CD4-positive, alpha-beta memory T cell (primary cell): ENCODE measurements at places on chromosomes 12 and 14. TPM values are rescaled to one million over a fixed set of nuclear protein-coding genes. Genes with fewer than 3 reads are reported as not detected.

The PARPBP gene
- 2.3 TPM for total RNA-seq

The CEBPE gene
- 0.69 TPM for total RNA-seq

The HHIPL1 gene
- total RNA-seq: 0.42 TPM

The TMED10 gene
- total RNA-seq: 217 TPM

The GALNT16 gene
- total RNA-seq: not detected

The DHRS4L2 gene
- 13.3 TPM for total RNA-seq

The CLSTN3 gene
- 58.5 TPM for total RNA-seq

The P2RX2 gene
- not detected for total RNA-seq

The FOXA1 gene
- total RNA-seq: not detected

The CCDC175 gene
- total RNA-seq: not detected

The PTPN11 gene
- total RNA-seq: 45.3 TPM

The SCN8A gene
- 0.25 TPM for total RNA-seq

The SERPINA1 gene
- total RNA-seq: 0.58 TPM

The C3AR1 gene
- total RNA-seq: 4.6 TPM

The TMEM132C gene
- total RNA-seq: not detected

The STAT6 gene
- total RNA-seq: 424 TPM

The TMTC1 gene
- total RNA-seq: not detected

The C12orf50 gene
- not detected for total RNA-seq

The CRACR2A gene
- total RNA-seq: 34.4 TPM

The NOVA1 gene
- total RNA-seq: not detected

The RNF212B gene
- not detected for total RNA-seq

The LARP4 gene
- 40.7 TPM for total RNA-seq

The SMIM41 gene
- total RNA-seq: not detected

The TGFB3 gene
- total RNA-seq: 6.4 TPM

The ACRBP gene
- total RNA-seq: 13.9 TPM

The GYS2 gene
- 0.11 TPM for total RNA-seq

The SYCP3 gene
- 0.23 TPM for total RNA-seq

The KTN1 gene
- 133 TPM for total RNA-seq

The CARMIL3 gene
- total RNA-seq: 0.15 TPM

The LIN52 gene
- 11.0 TPM for total RNA-seq

The TMEM179 gene
- total RNA-seq: not detected

The ACIN1 gene
- total RNA-seq: 327 TPM
